ENCODE measurements at places on chromosomes 3 and 15.

DNA sequence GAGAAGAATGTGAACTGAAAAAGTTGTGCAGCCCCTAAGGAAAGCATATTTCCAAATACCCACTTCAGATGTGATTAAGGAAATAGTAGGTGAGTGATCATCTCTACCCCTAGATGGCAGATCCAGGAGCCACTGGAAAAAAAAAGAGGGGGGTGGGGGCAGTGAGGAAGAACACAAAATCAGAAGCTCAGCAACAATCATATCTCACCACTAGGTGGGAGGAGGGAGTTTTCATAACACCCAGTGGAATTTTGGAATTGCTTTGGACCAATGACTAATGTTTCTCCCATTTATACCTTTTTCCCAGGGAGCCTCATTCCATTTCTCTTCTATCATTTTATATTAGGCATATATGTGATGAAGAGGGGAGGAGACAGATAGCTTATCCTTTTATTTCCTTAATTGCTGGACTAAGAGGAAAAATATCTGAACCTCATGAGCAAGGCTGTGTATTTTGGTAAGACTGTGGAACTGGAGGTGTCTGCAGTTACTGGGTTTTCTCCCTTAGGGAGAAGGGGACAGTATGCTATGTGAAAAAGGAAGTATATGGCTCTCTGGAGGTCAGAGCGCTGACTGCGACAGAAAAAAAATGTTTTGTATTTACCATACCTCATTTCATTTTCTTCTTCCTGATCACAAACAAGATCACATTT is 363.4 kb downstream of the GAP43 start:
- no peak for DNase-seq

GRCh38 chr3:171257251-171258203 is 202.7 kb downstream of the TNIK start:
- no peak for DNase-seq

GRCh38 chr15:98143116-98143515 is 182.6 kb downstream of the ARRDC4 start:
- DNase-seq, result no peak

DNA sequence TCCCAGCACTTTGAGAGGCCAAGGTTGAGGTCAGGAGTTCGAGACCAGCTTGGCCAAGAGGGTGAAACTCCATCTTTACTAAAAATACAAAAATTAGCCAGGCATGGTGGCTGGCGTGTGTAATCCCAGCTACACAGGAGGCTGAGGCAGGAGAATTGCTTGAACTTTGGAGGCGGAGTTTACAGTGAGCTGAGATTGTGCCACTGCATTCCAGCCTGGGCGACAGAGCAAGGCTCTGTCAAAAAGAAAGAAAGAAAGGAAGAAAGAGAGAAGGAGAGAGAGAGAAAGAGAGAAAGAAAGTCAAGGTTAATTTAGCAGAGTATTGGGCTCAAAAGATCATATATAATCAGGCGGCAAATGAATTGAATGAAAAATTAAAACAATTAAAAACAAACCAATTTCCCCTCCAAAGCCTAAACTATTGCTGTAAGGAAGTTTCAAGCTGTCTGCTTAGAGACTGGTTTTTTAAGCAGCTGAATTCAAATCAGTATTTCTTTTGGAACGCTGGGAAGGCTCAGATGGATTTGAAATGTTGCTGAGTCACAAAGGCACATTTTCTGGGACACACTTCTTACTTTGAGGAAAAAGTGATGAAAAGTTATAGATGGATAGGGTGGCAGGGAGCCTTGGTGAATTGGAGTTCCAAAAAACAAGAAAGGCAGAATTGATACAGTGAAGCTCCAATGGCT is 81.3 kb upstream of the BHLHE40 start:
- no peak for DNase-seq

DNA sequence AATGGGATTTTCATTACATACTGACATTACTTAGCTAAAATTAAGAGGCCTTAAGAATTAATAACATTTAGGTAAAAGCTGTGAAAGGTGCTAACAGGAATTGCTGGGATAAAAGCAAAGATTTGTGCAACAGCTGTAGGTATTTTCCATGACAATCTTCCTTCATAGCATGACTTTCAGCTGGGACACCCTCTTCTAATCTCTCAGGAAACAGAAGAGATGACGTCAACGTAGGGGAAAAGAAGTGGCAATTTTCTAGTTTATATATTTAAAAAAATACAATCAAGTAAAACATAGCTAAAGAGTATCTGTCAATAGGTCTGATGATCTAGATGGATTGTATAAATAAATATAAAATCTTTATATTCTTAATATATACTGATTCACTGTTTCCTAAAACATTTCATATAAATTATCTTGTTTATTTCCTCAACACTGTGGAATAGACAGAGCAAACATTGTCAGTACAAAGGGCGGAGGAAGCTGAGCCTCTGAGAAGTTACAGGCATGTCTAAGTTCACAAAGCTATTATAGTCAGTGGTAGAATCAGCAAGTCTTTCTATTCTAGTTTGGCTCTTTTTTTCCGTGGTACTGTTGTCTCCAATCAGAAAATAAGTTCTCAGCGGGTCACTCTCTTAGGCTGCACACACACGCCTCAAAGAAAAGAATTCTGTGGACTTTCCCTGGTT is 217.0 kb downstream of the P3H2 start:
- no peak for DNase-seq

DNA sequence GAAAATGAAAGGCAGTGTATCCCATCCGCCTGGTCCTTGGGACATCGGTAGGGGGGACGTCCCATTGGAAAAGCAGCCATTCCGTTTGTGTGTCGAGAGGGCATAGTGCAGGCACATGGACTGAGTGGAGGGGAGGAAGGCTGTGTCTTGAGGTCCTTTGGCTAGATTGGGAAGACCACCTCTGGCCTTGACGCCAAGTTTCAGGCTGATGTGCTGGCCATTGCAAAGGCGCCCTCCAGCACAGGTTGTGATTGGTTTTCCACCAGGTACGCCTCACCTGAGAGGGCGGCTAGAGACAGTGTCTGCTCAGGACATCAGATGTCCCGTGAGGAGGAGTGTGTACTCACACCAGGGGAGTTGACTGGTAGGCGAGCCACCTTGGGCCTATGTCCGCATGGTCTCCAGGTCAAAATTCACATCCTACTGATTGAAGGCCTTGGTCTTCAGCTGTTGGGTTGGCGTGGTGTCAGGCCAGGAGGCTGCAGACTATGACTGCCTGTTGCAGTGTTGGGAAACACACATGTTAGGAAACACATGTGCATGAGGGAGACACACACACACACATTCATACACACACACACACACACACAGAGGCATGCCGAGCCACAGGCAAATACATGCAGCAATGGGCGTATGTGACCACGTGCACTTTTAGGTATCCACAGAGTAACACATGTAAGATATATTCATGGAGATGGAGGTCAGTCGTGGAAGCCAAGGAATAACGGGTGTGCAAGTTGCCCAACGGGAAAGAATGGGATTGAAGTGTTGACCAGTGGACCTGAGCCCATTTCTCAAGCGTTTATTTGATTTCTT is 98.4 kb downstream of the SNRPN start:
- DNase-seq, result no peak

- no peak for DNase-seq
Measured at GRCh38 chr3:50135964-50136363, 19.2 kb upstream of the SEMA3F start.

GRCh38 chr3:46368569-46368968 is 2.2 kb upstream of the CCR5 start:
- no peak for DNase-seq

- DNase-seq, result no peak
Measured at GRCh38 chr3:54324103-54324502, 201.8 kb downstream of the CACNA2D3 start.

DNA sequence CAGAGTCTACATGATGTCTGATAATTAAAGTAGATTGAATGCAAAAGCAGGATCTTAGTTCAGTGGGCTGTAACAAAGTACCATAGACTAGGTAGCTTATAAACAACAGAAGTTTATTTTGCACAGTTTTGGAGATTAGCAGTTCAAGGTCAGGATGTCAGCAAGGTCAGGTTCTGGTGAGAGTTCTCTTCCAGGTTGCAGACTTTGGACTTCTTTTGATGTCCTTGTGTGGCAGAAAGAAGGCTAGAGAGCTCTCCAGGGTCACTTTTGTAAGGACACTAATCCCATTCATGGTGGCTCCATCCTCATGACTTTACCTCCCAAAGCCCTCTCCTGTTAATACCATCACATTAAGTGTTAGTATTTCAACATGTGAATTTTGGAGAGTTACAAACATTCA is 12.1 kb downstream of the FYTTD1 start:
- no peak for DNase-seq

DNA sequence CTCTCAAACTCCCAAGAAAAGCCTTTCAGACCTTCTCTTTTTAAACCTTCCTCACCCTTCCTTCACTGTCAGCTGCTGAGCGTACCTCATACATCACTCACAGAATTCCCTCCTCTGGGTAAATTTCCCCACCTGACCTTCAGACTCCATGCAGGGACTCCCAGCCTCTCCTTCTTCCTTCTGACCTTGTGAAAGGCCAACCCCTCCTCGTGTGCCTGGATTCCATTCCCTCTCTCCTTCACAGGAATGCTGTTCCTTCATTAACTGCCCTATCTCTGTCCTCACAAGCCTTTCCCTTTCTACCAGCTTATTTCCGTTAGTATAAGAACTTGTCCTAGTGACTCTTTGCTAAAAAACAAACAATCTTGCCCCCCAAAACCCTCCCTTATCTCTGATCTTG is 69.7 kb upstream of the MME start:
- no peak for DNase-seq
